ENCODE measurements at places on chromosomes 13 and 19.
A peak's percentile ranks its signal among the peaks of the same experiment; 100 is the strongest.

- DNase-seq, result no peak
These were observed 575.9 kb downstream of the MYO16 start for GRCh38 chr13:109205315-109205714.

- peak; percentile 22 for DNase-seq
These were observed 135.6 kb downstream of the KLF12 start for GRCh38 chr13:73998631-73999030.

DNA sequence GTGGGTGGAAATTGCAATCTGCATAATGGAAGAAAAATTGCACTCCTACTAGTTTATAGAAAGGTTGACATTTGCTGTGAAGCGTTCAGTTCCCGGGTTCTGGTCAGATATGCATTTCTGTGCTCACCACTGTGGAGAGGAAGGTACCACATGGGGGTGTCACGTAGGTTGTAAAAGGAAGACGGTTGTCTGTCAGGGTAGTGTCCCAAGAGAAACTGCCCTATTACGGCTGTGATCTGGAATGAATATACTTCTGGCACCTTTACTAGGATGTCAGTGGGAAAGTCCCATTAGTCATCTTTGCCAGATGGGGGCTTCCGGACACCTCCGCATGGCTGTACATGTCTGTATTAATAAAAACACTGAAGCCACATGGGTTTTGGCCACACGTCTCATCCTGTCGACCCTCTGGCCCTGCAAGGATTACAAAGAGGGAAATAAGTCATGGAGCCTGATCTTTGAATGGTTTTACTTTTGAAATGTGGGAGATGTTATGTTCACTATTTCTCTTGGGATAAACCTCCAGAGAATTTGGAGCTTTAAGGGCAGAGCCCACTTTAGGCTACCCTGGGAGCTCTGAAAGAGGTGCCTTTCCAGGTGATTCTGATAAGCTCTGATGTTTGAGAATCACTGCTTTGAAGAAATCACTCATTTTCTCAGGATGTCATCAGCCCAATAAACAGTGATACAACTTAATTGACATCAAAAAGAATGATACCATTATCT, 133.9 kb downstream of the AKAP11 start:
- peak; percentile 70 for DNase-seq

- peak; percentile 84 for DNase-seq
These were observed 1.6 kb downstream of the RASIP1 start for GRCh38 chr19:48738557-48739403.

GRCh38 chr19:46287585-46287984, 9.3 kb upstream of the HIF3A start:
- no peak for DNase-seq

GRCh38 chr13:73403355-73404120, 344.7 kb downstream of the KLF5 start:
- DNase-seq, result no peak

DNA sequence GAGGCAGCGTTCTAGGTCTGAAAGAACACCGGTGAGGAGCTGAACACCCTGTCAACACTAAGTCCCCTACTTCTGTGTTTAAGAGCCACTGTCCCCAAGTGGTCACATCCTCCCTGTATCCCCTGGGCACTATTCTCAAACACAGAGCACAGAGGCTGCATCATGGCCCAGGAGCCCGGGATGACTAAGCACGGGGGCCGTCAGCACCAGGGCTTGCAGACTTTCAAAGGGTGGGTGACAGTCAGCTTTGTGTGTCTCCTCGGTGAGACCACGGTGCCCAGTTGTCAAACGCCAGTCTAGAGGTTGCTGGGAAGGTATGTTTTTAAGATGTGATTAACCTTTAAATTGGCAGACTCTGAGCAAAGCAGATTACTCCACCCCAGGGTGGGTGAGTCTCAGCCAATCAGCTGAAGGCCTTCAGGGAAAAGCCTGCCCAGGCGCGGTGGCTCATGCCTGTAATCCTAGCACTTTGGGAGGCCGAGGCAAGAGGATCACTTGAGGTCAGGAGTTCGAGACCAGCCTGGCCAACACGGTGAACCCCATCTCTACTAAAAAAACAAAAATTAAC, 8.0 kb downstream of the MAP2K2 start:
- DNase-seq, result no peak

DNA sequence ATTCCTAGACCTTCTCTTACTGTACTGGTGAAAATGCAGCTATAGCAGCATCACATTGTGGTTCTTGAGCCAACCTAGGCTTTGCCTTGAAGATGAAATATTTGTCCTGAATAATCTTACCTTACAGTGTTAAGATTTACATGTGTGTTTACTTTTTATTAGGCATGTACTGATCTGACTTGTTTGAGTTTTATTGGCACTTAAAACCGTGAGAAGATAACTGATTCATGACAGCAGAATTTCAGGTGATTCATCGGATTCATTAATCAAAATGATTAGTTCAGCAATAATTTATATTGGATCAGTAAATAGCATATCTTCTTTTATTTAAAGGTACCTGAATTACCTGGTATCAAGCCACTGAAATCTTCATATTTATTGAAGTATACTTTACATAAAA, 296.3 kb downstream of the KLF5 start:
- no peak for DNase-seq

DNA sequence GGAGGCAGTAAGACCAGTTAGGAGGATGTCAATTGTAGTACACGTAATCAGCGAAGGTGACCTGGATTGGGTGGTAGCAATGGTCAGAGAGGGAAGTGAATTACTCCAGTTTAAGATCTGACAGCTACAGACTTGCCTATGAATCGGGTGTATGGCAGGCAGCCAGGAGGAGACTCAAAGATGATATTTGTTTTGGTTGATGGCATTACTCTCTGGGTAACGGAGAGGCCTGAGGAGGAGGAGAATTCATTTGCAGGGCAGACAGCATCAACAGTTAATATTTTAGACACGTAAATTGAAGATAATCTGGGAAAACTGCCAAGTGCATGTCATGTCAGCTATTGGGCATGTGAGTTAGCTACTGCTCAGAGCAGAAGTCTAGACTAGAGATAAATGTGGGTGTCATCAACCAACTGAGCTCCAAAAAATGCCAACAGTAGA, 109.2 kb downstream of the SGCG start:
- DNase-seq, result no peak

GRCh38 chr13:27820524-27821482, 28.5 kb downstream of the GSX1 start:
- DNase-seq, result no peak

- no peak for DNase-seq
These were observed 193.1 kb downstream of the ZIC5 start for GRCh38 chr13:99778500-99778899.

GRCh38 chr19:55670280-55671053, 4.6 kb upstream of the EPN1 start:
- DNase-seq, result no peak

- no peak for DNase-seq
These were observed 729 bp upstream of the ARID3A start for GRCh38 chr19:925087-925525.

DNA sequence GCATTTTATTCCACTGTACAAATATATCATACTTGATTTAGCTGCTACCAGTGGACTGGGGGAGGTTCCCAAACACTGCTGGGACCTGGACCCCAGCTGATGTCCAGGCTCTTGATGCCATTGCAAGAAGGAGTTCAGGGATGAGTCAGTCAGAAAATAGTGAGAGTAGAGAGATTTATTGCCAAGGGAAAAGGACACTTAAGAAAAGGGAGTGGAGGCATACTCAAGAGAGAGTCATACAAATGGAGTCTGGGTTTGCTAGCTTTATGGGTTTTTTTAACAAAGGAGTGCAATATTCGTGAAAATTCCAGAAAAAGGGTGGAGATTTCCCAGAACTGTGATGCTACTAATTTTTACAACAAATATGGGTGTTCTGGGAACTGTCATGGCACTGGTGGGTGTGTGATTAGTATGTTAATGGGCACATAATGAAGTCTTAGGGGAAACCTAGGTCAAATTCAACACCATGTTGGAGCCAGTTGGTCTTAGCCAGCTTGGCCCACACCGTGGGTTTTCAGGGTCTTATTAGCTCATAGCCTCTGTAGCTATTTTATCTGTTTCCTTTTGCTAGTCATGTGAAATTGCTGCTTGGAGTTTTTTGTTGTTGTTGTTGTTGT, 36.2 kb downstream of the GPC6 start:
- no peak for DNase-seq

DNA sequence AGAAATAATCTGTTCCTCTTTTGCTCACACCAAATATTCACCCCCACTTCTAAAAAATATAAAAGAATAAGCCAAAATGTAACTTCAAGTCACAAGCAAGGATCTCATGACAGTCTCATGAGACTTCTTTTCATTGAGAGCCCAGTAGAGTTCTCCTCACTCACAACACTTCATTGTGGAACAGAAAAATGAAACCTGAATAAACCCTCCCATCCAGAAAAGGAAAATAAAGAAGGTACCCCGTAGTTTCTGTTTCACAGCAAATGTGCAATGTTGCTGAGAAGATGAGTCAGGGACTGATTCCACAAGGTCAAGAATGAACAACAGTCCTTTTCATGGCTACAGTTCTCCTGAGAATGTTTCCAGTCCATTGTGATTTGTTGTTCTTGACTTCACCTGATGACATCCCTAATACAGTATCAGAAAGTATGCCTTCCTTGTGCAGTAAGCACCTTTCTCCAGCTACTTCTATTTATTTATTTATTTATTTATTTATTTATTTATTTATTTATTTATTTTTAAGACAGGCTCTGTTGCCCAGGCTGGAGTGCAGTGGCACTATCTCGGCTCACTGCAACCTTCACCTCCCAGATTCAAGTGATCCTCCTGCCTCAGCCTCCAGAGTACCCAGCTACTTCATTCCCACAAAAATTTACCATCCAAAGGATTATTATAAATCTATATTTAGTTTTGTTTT, 6.4 kb upstream of the ZNF841 start:
- no peak for DNase-seq

DNA sequence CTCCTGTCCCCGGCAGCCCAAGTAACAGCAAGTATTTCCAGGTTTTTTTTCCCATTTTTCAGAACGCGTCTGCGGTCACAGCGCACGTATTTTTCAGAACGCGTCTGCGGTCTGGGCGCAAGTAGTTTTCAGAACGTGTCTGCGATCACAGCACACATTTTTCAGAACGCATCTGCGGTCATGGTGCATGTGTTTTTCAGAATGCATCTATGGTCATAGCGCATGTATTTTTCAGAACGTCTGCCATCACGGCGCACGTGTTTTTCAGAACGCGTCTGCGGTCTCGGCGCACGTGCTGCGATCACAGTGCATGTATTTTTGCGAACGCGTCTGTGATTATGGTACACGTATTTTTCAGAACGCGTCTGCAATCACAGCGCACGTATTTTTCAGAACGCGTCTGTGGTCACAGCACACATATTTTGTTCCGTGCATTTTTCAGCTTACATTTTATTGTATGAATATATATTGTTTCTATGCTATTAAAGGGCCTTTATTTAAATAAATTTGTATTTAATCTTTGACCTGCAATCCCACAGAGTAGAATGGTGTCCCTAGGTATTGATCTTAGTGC, 19.7 kb downstream of the ATP4B start:
- no peak for DNase-seq

DNA sequence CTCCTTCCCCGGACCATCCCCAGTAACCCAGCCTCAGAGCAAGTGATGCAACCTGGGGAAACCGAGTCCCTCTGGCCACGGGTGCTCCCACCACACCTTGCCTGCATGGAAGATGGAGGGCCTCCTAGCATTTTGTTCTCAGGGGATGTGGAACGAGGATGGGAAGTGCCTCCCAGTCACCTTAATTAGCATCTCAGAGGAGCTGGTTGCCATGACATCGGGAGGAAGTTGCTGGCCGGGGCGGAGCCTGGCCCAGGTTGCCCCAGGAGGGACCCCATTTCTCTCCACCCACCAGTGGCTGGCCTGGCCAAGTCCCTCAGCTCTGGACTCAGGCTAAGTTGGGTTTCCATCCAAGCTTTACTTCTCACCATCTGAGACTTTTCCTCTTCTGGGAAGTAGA, 24.1 kb upstream of the PTPRS start:
- DNase-seq, result no peak

DNA sequence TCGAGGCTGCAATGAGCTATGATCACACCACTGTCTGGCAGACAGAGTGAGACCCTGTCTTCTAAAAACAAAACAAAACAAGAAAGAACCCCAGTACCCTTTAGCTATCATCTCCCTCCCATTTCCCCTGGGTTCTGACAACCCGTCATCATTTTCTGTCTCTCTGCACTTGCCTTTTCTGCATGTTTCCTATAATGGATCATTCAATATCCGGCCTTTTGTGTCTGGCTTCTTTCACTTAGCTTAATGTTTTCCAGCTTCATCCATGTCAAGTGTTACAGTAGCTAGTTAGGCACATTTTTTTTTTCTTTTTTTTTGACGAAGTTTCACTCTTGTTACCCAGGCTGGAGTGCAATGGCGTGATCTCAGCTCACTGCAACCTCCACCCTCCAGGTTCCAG, 16.5 kb downstream of the AP2S1 start:
- DNase-seq, result no peak

GRCh38 chr13:101714195-101714594, 261.7 kb downstream of the ITGBL1 start:
- DNase-seq, result no peak

- no peak for DNase-seq
These were observed 461 bp upstream of the HSPB6 start for GRCh38 chr19:35757231-35757748.

GRCh38 chr19:16164222-16164890, 9.0 kb downstream of the CIB3 start:
- no peak for DNase-seq

- no peak for DNase-seq
These were observed 336 bp downstream of the CD22 start for GRCh38 chr19:35329323-35329722.

DNA sequence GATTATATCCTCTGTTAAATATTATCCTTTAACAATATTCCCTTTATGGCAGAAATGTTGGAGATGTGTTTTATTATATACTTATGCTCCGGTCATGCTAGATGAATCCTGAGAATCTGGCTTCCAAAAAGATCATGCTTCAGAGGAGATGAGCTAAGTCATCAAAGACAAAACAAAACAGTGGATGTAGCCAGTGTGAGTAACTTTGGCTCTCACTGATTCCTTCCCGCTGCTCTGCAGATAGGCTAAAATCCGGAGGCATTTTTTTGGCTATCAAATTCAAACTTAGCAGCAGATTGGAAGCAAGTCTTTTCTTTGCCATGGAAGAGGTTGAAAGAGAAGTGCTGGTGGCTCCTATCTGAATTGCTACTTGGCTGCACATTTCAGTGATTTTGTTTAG, 295.9 kb downstream of the GPC6 start:
- no peak for DNase-seq

DNA sequence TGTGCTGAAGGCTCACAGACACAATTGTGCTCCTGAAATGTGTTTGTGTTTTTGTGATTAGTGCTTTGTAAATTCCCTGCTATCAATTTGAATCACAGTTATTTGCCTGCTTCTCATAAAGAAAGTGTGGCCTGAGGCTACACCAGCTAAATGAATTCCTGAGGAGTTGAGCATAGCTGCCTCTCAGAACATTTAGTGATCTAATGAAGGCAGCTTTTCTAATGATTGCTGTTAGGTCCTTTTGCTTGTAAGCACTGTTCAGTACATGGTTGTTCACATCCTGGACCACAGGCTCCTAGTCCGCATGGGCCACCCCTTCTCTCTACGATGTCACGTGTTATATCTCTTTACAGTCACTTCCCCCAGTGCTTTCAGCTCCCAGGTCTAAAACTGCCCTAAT, 238.2 kb downstream of the B3GLCT start:
- DNase-seq, result no peak

All from naive thymus-derived CD4-positive, alpha-beta T cell (primary cell).